Activated CD4-positive, alpha-beta T cell treated with anti-CD3 and anti-CD28 coated beads for 4 hours (primary cell): ENCODE measurements at places on chromosomes 16 and 17.

- DNase-seq, result no peak
Measured at GRCh38 chr17:49859991-49860953, 12.4 kb upstream of the TAC4 start.

- peak; percentile 43 for DNase-seq
Measured at GRCh38 chr16:11253009-11253994, 2.7 kb downstream of the SOCS1 start.

DNA sequence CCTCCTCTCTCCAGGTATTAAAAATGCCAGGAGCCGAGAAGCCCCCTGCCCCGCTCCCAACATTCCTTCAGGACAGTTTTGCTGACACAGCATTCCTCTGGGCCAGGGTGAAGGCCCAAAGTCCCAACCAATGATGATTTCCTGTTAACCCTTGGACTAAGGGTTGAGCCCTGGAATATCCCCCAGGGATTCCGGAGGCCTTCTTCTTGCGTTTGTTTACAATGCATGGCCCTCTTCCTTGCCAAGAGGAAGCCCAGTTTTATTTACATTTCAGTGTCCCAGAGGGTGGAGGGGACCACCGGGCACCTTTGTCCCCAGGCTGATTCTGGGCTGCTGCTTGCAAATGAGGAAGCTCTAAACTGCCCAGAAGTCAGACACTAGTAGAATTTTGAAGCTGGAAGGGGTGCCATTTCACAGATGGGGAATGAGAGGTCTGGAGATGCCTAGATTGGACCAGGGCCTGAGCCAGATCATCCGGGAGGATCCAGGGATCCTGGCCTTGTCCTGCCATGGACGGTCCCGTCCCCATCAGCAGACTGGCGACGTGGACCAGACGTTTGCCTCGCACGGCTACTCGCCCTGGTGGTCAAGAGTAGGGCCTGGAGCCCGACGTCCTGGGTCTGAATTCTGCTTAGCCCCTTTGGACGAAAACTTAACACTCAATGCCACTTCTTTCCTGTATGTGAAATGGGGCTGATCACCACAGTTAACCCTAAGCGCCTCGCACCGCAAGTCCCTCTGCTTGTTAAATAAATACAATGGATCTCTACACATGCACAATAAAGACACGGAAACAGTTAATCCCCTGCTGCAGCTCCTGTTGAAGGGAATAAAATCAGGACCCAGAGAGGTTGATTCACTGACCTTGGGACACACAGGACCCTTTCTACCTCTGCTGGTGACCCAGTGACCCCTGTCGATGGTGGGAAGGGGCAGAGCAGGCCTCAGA lies 55.6 kb upstream of the CIBAR2 start:
- no peak for DNase-seq

- DNase-seq, result no peak
Measured at GRCh38 chr17:59812139-59812538, 80.6 kb downstream of the TUBD1 start.

DNA sequence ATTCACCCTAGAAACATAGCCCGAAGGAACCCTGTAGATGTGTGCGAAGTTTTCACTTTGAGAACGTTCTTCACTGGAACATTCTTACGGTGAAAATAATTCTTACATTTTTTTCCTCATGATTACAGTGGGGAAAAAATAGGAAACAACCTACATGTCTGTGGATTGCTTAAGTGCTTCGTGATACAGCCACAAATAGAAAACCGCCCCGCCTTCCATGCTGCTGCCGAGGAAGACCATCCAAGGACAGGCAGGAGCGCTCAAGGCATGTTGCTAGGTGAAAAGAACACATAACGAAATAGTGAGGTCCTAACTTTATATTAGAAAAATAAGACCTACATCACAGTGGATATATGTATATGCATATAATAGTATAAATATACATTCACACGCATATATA lies 78.8 kb downstream of the BMERB1 start:
- no peak for DNase-seq

DNA sequence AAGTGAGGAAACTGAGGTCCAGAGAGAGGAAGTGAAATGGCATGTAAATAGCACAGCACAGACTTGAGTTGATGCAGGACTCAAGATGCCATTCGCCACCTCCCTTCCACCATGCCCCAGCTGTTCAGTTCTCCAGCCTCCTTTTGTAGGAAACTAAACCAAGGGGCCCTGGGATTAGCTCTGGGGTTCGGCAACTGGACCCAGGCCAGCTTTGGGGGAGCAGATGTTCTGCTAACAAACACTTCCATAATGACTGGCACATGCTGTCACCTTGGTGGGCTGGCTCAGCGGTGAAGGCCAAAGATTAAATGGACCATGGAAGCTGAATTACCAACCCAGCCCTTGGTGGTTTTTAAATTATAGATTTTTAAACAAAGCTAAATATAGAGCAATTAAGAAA lies 77.0 kb downstream of the IRX6 start:
- DNase-seq, result no peak

DNA sequence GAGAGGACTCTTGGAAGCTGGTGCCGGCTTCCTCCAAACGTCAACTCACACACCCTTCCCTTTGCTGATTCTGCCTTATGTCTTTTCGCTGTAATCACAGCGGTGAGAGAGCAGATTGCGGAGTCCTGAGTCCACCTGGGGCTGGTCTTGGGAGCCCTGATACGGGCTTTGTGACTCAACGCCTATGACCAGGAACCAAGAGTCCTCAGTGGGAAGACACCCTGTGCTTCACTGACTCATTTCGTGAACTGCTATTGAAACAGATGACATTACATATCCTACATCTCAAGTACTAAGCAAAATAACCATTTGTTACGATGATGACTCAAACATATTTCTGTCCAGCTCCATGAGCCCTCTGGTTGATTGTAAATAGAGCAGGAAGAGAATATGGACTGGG lies 90.7 kb upstream of the CREBBP start:
- DNase-seq, result no peak
